ENCODE measurements at places on chromosomes 2 and 18.
A peak's percentile ranks its signal among the peaks of the same experiment; 100 is the strongest.

- no peak for DNase-seq
Observed at GRCh38 chr2:52859065-52859464, 908.5 kb upstream of the CHAC2 start.

DNA sequence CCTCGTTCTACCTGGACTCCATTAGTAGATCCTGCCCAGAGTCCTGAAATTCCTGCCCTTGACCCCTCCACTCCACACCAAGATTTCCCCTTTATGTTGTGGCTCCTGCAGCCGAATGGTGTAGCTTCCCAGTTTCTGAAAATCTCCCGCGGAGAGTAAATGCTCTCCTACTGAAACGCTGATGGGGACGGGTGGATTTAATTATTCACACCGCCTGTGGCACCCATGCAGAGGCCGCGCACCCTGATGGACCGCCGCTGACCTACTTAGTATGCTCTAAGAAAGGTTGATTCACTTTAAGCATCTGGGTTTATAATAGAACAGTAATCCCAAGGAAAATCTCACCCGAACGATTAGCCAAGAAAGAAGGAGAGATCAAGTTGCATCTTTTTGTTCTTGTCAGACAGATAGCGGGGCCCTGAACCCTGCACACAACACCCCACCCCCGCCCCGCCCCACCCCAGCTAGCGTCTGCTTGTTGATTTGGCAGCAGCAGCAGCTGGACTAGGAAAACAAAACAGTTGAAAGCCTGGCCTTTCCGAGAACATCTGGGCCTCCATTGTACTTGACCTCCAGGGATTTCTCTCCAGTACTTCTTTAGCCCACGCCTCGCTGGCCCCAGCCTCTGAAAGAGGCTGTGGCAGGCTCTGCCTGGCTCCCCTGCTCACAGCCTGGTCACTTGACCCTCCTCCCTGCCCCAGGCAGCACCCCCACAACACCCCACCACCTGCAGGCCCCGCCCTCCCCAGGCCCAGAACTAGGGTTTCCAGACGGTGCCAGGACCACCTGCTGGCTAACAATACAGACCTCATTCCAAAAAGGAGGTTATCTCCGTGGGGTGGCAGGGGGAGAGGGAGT lies 53.6 kb downstream of the DPYSL5 start:
- DNase-seq: no peak

- no peak for DNase-seq
Observed at GRCh38 chr2:8533923-8534322, 147.9 kb upstream of the ID2 start.

GRCh38 chr2:9805435-9806297 lies 37.6 kb upstream of the TAF1B start:
- DNase-seq: peak; percentile 6

- no peak for DNase-seq
Observed at GRCh38 chr18:44871771-44872170, 191.1 kb downstream of the SETBP1 start.

GRCh38 chr2:202002381-202002780 lies 31.3 kb upstream of the FZD7 start:
- no peak for DNase-seq

Measured in activated B cell treated with CpG ODN at 0.5 μM for 24 hours (primary cell).